Smooth muscle cell of trachea (primary cell): ENCODE measurements at places on chromosomes 1 and 21. TPM values are rescaled to one million over a fixed set of nuclear protein-coding genes. Genes with fewer than 3 reads are reported as not detected.

Gene TFF2
- not detected in 2 replicates for total RNA-seq

Gene TP73
- total RNA-seq = under 0.01 TPM in 1 of 2 replicates, not detected in the other

Gene NECTIN4
- total RNA-seq = under 0.01 and 0.17 TPM in 2 replicates

Gene ZNF593OS
- total RNA-seq = not detected in 2 replicates

Gene OPRD1
- under 0.01 TPM in 1 of 2 replicates, not detected in the other for total RNA-seq

Gene TDRD10
- total RNA-seq = 0.17 TPM in 1 of 2 replicates, not detected in the other

Gene CYP4A22
- total RNA-seq = not detected in 2 replicates

Gene PTAFR
- under 0.01 and 0.15 TPM in 2 replicates for total RNA-seq

Gene FAM163A
- total RNA-seq = not detected in 2 replicates

Gene IGFN1
- total RNA-seq = under 0.01 TPM in 2 replicates

Gene RAB3B
- total RNA-seq = 29.5 and 33.7 TPM in 2 replicates

Gene PUM1
- total RNA-seq = 64.1 and 78.7 TPM in 2 replicates

Gene RYR2
- not detected in 2 replicates for total RNA-seq

Gene SERTAD4
- 0.17 and 0.29 TPM in 2 replicates for total RNA-seq
